B cell (primary cell): ENCODE measurements at places on chromosomes 2 and 18. TPM values are rescaled to one million over a fixed set of nuclear protein-coding genes. Genes with fewer than 3 reads are reported as not detected.

DNA sequence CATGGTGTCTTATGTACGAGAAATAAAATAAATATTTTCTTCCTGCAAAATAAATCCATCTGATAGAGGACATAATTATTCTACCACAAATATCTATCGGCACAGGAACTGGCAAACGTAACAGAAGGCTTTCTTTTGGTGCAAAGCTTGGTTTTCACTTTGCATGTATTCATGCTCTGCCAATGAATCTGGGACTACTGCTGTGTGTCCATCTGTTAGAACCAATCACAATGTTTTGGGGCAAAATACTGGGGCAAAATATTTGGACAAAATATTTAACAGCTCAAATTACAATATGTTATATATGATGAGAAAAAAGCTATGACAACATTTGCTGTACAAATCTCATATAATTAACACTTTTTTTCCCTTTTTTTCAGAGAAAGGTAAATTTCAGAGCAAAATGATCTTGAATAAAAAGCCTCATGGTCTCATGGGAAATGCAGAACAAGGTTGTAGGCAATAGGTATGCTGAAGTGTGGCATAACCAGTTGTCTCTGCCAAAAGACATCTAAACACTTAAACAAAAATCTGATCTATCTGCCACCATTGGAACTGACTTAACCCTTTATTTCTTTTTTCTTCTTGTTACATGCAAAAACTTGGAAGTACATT lies 923.2 kb downstream of the CPS1 start:
- H3K27me3 ChIP-seq = no peaks in the 10 kb centered on the region
- H3K4me3 ChIP-seq = no peak overlapping the region
- no peak for DNase-seq
- no peaks in the 10 kb centered on the region for H3K36me3 ChIP-seq
- H3K4me1 ChIP-seq = no peaks in the 10 kb centered on the region

DNA sequence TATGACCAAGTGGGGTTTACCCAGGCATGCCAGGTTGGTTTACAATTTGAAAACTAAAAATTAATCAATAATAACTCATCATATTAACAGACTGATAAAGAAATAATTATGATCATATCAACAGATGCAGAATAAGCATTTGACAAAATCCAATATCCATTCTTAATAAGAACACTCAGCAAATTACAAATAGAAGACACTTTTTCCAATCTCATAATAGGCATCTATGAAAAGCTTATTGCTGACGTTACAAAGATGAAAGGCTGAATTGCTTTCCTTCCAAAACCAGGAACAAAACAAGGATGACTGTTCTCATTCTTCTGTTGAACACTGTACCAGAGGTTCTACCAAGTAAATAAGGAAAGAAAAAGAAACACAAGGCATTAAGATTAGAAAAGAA lies 55.1 kb upstream of the C2orf15 start:
- DNase-seq = no peak
- no peak overlapping the region for H3K27ac ChIP-seq
- no peak overlapping the region for H3K4me3 ChIP-seq
- no peaks in the 10 kb centered on the region for H3K4me1 ChIP-seq
- H3K27me3 ChIP-seq = peaks cover 5% of the 10 kb centered on the region
- H3K36me3 ChIP-seq = no peaks in the 10 kb centered on the region

DNA sequence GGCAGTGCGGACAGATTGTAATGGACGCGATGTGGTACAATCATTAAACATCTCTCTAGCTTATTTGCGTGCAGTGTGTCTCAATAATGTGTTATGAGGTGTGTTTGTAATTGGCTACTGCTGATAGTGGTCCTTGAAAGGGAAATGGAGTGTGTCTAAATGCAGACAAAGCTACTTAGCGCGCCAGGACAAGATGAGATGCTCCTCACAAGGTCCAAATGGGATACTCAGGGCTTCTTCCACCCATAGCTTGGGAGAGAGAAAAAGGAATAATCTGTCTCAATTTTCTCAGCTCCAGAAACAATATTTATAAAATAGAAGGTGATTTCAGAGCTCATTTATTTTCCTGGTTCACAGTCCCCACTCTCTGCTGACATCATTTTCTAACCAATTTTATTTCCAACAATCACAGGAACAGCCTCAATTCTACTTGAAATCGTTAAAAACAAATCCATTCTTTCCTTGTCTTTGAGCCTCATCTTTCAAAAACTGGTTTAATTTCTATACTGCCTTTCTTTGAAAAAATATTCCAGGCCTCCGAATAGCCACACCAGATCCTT lies 28.5 kb downstream of the GALNT14 start:
- H3K27me3 ChIP-seq = no peaks in the 10 kb centered on the region
- H3K27ac ChIP-seq = no peak overlapping the region
- H3K4me1 ChIP-seq = no peaks in the 10 kb centered on the region
- no peak overlapping the region for H3K4me3 ChIP-seq
- no peaks in the 10 kb centered on the region for H3K36me3 ChIP-seq

DNA sequence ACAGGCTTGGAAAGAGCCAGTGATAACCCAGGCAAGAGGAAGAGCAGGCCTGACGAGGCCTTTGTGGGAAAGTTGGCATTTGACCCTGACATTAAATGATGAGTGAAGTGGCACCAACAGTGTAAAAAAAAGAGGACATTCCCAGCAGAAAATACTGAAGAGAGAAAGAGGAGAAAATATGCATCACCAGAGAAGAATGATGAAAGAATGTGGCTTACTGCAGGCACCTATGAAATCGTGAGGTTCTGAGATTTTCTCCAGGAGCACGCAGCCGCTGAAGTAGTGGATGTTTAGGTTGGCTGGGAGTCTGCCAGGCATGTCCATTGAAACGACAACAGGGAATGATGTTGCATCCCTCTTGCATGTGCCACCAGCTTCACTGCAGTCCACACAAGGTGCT lies 13.8 kb downstream of the EHD3 start:
- no peak for DNase-seq
- peaks cover 47% of the 10 kb centered on the region for H3K36me3 ChIP-seq
- H3K4me1 ChIP-seq = peaks cover 30% of the 10 kb centered on the region
- H3K4me3 ChIP-seq = no peak overlapping the region
- H3K27me3 ChIP-seq = no peaks in the 10 kb centered on the region

DNA sequence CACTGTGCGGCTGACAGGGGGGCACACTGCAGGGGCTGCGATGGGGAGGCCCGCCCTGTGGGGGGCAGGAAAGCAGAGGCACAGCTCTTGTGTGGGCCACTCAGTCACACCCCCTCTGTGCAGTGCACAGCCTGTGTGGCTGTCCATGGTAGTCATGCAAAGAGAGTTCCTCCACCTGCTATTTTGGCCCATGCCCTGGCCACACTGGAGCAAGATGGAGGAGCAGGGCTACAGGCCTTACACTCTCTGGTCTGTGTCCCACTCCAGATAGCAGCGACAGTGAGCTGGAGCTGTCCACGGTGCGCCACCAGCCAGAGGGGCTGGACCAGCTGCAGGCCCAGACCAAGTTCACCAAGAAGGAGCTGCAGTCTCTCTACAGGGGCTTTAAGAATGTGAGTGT lies 28.5 kb upstream of the FAHD2A start:
- no peak for DNase-seq

DNA sequence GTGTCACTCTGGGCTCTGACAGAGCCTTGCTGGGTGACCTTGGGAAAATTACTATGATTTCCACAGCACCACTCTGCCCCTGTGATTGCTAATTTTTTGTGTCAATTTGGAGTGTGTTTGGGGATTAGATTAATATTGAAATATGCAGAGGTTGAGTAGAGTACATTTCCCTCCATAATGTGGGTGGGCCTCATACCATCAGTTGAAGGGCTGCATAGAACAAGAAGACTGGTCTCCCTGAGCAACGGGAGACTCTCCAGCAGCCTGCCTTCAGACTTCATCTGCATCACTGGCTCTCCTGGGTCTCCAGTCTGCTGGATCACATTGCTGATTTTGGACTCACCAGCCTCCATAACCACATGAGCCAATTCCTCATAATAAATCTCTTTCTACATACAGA lies 313.7 kb downstream of the TNS1 start:
- H3K4me3 ChIP-seq = no peak overlapping the region
- H3K27me3 ChIP-seq = peaks cover 8% of the 10 kb centered on the region
- no peak overlapping the region for H3K27ac ChIP-seq
- no peak for DNase-seq

DNA sequence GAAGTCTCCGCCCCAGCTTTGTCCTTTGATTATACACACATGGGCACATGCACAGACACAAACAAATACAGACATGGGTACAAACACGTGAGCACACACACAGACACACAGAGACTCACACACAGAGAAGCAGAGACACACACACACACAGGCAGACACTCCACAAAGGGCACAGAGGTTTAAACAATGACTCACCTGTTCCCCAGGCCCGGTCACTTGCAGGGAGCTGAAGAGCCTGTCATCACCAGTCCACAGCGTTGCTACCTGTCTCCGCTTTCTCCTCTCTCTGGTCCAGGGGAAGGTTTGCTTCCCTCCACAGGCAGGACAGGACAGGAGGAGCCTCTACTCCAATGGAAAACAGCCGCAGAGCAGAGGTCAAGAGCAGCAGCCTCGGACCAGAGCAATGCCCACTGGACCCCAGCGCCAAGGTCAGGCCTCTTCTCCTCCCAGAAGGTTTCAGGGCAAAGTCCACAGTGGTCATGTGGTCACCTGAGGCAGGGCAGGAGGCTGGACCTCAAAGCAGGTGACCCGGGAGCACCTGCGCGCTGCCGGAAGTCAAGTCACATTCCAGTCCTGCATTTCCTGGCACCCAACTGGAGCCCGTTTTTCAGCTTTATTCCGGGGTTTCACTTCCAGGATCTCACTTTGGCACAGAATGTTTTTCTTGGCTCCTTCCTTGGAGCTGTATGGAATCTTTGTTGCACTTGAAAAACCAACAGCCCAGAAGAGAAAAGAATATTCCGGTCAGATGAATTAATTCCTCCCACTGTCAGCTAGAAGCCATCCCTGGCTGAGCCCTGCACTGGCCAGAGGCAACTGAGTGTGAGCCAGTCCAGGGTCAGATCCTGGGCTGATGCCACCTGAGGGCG lies at the start of gene RAB17:
Gene RAB17, minus strand, starts transcription at position 463 of the 869 bp plus-strand sequence. CDS start 4,580 bp downstream, outside the sequence.
- peaks cover 9% of the 10 kb centered on the region for H3K4me1 ChIP-seq
- H3K4me3 ChIP-seq = no peak within 1 kb of the TSS
- no peak within 1 kb of the TSS for H3K27ac ChIP-seq
- H3K36me3 ChIP-seq = no peaks in the 10 kb centered on the region
- DNase-seq = no peak

CD207 gene
- not detected in 2 replicates for total RNA-seq
